ENCODE measurements at places on chromosomes 1 and 21. TPM values are rescaled to one million over a fixed set of nuclear protein-coding genes. Genes with fewer than 3 reads are reported as not detected.

GRCh38 chr1:112937070-112937469 lies 18.9 kb downstream of the SLC16A1 start:
- H3K4me1 ChIP-seq: peaks cover 58% of the 10 kb centered on the region
- H3K27me3 ChIP-seq: no peaks in the 10 kb centered on the region
- no peaks in the 10 kb centered on the region for H3K36me3 ChIP-seq
- peak overlapping the region; percentile 27 for H3K27ac ChIP-seq
- H3K4me3 ChIP-seq: no peak overlapping the region
- no peak for DNase-seq

DNA sequence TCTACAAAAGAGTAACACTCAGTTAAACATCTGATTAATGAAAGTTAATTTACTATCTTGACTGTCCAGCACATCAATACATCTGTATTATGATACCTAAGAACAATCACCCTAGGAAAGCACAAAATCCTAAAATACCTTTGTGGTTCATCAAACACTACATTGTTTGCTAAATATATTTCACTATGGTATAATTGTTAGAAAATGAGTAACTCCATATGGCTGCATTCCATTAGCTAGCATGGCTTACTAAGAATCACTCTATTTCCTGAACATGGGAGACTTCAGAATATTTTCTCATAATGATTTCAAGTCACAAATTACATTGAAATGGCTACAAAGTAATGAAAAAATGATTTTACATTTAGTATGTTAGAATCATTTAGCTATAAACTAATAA lies 12.5 kb downstream of the TRMT1L start:
- no peak overlapping the region for H3K27ac ChIP-seq
- no peaks in the 10 kb centered on the region for H3K4me1 ChIP-seq
- no peak for DNase-seq
- H3K4me3 ChIP-seq: no peak overlapping the region

DNA sequence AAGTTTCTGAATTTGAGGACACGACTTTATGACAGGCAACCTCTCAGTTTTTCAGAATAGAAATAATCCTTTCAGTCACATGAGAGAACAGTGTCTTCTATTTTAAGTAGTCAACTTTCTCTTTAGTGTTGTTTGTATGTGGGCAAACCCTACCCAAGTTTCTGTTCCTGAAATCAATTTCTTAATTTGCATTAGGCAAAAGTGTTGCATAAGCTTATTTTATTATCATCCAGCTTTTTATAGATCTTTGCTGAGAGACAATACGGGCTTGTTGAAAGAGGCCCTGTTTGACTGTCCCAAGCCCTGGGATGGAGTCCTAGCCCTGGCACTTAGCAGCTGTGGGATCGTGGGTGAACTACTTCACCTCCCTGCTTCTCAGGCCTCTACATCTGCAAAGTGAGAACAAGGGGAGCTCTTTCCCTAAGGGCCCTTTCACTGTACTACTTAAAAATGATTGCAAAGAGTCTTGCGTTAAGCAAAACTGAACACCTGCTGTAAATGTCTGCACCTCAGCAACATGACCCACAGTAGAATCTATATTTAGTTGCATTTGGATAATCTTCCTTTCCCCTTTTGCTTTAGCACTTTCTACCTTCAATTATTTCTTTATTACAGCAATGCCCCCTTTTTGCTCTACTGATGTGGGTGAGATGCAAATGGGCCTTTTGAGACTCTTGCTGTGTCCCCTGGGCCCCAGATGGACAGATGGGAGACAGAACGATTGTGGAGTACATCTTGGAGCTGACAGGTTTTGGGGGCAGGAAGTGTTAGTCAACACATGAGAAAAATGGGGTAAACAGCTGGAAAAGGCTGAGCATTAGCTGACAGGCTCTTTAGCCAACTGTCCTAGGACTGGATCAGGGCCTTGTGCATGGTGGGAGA lies 41.0 kb upstream of the SCAF4 start:
- H3K36me3 ChIP-seq: no peaks in the 10 kb centered on the region
- no peaks in the 10 kb centered on the region for H3K27me3 ChIP-seq
- DNase-seq: no peak
- H3K4me1 ChIP-seq: peaks cover 6% of the 10 kb centered on the region
- H3K27ac ChIP-seq: no peak overlapping the region
- H3K4me3 ChIP-seq: no peak overlapping the region

DNA sequence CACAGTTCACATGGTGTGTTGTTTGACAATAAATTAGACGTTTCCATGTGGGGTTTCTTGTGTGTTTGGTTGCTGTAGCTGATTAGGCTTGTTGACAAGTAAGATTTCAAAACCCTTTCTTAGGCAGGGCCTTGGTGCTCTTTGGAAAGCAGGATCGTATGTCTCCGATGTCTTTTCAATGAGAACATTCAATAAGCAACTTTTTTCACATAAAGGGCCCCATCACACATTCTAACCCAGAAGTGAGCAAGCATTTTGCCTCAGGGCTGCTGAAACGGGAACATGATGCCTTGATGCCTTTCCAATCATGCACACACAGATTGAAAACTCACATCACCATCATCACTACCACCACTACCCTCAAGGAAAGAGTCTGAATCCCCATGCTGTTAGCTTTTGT lies 33.1 kb downstream of the LPAR3 start:
- peaks cover 21% of the 10 kb centered on the region for H3K4me1 ChIP-seq
- H3K4me3 ChIP-seq: no peak overlapping the region
- H3K27ac ChIP-seq: no peak overlapping the region

The RGSL1 gene
- not detected for total RNA-seq

DNA sequence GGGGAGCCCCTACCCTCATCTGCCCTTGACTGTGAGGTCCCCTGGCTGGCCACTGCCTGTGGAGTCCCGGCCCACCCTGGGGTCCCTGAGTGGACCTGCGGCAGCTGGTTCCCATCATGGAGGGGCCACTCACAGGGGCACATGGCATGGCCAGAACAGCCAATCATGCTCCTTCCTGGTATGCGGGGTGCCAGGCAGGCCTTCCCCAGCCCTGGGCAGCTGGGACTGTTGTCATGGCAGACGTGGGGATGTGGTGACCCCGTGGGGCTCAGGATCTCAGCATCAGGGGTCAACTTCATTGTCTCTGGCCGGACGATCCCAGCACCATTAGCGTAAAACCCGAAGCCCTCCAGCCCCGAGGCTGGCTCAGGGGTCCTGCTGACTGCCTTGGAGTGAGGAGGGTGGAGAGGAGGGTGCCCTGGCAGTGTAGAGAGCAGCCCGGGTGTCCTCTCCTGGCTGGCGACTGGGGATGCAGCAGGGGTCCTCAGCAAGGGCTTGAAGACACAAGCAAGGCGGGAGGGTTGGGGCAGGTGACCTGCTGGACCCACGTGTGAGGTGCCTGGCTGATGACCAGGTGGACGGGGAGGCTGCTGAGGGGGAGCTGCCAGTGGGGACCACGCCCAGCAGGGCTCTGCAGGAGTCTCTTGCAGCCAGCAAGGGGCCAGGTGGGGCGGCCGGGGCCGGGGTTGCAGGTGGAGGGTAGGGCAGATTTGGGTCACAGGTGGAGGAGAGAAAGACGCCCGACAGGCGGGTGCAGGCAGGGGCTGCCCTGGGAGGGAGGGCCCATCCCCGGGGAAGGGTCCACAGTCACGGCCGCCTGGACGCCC lies 45.1 kb downstream of the TRIM11 start:
- peaks cover 36% of the 10 kb centered on the region for H3K4me1 ChIP-seq
- peak overlapping the region; percentile 78 for H3K27ac ChIP-seq
- no peak overlapping the region for H3K4me3 ChIP-seq
- peaks cover 5% of the 10 kb centered on the region for H3K27me3 ChIP-seq
- H3K36me3 ChIP-seq: peaks cover 7% of the 10 kb centered on the region

DNA sequence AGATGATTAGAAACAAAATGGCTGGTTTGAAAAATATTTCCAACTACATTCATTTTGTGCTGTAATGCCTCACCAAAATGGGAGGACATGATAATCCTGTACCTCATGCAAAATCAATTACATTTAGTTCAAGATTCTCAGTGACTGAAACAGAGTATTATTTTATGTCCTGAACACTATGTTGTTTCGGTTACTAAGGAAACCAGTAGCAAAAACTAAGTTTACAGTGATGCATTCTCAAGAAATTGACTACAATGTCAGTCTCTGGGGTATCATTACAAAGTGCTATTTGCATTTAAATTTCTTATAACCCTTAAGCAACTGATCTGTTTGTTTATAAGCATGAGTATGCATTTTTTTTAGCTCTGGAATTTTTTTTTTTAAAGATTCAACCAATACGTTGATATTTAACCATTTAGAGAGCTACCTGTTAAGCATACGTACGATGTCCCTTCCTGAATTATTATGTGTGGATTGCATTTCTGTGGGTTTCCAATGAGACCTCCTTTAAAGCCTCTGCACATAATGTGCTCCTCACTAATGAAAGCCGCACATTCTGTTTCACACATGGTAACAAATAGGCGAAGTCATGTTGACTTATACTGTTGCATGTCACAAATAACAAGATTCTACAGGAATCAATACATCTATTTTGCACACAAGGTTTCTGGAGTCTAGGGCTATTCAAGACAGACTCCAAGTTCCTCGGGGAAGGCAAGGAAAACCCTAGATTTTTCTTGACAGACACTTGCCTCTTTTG lies 1035.7 kb downstream of the ADGRL2 start:
- H3K27me3 ChIP-seq: no peaks in the 10 kb centered on the region
- no peak overlapping the region for H3K4me3 ChIP-seq
- peaks cover 6% of the 10 kb centered on the region for H3K4me1 ChIP-seq
- no peaks in the 10 kb centered on the region for H3K36me3 ChIP-seq
- no peak for DNase-seq
- no peak overlapping the region for H3K27ac ChIP-seq

The TNFRSF18 gene
- total RNA-seq: not detected

- H3K27me3 ChIP-seq: peaks cover 15% of the 10 kb centered on the region
- no peak overlapping the region for H3K27ac ChIP-seq
- DNase-seq: no peak
- H3K36me3 ChIP-seq: no peaks in the 10 kb centered on the region
Measured at GRCh38 chr1:40310983-40311642, 6.0 kb downstream of the COL9A2 start.

DNA sequence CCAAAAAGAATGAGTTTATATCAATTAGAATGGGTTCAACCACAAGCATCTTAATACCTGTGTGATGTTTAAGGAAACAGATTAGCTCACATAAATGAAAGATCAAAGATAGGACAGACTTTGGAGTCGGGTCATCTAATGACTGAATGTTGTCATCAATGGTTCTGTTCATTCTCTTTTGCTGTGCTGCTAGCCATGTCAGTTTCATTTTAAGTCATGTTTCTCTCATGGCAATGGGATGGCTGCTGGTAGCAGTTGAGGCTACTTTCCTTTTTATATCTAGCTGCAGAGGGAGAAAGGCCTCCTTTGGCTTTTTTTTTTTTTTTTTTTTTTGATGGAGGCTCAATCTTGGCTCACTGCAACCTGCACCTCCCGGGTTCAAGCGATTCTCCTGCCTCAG lies 86.9 kb upstream of the SPAG17 start:
- no peak overlapping the region for H3K4me3 ChIP-seq
- no peaks in the 10 kb centered on the region for H3K4me1 ChIP-seq
- no peak for DNase-seq

- H3K4me3 ChIP-seq: no peak overlapping the region
- H3K27me3 ChIP-seq: no peaks in the 10 kb centered on the region
- no peaks in the 10 kb centered on the region for H3K36me3 ChIP-seq
- no peak overlapping the region for H3K27ac ChIP-seq
Measured at GRCh38 chr1:168362991-168363390, 82.3 kb downstream of the TBX19 start.

GRCh38 chr1:32813941-32814739 lies 3.0 kb downstream of the YARS1 start:
- H3K27me3 ChIP-seq: no peaks in the 10 kb centered on the region
- DNase-seq: no peak
- peaks cover 17% of the 10 kb centered on the region for H3K36me3 ChIP-seq
- H3K27ac ChIP-seq: no peak overlapping the region

DNA sequence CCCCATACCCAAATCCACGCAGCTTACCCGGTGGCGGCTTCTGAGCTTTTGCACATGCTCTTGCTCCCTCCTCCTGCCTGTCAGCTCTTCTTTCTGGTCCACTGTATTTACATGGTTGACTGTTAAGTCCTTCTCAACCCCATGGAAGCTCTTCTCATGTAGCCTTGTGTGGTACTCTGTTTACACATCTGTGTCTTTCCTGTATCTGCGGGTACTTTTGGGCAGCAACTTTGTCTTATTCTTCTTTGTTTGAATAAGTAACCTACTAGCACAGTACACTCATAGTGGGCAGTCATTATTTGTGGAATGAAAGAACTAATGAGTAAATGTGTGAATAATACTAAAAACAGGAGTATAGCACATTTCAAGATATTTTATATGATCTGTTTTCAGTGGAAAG lies 88.5 kb upstream of the GPR88 start:
- H3K4me1 ChIP-seq: peaks cover under 1% of the 10 kb centered on the region
- no peaks in the 10 kb centered on the region for H3K27me3 ChIP-seq
- H3K4me3 ChIP-seq: no peak overlapping the region

GRCh38 chr1:54604572-54605370 lies 18.6 kb downstream of the FAM151A start:
- no peaks in the 10 kb centered on the region for H3K27me3 ChIP-seq
- H3K27ac ChIP-seq: no peak overlapping the region
- peaks cover 58% of the 10 kb centered on the region for H3K36me3 ChIP-seq
- no peak overlapping the region for H3K4me3 ChIP-seq

The CD244 gene
- total RNA-seq: 0.14 TPM

DNA sequence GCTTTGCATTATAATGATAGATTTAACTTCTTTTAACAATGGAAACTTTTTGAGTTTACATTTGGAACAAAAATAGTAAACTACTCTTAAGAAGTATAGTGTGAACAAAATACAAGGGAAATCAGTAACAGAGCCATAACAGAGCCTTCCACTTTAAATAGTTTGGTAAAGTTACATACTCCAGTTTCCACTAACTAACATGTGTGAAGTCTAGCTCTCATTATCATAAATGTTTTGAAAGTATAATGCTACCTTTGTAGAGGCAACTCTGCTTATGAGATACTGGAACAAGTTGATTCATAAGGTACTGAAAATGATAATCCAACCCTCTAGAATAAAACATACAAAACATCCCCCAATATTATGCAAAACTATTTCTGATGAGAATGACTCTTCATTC lies 1155.1 kb upstream of the ADGRL2 start:
- H3K4me1 ChIP-seq: no peaks in the 10 kb centered on the region
- no peak for DNase-seq
- no peak overlapping the region for H3K4me3 ChIP-seq
- no peak overlapping the region for H3K27ac ChIP-seq
- no peaks in the 10 kb centered on the region for H3K27me3 ChIP-seq

- no peaks in the 10 kb centered on the region for H3K27me3 ChIP-seq
- H3K27ac ChIP-seq: no peak overlapping the region
- H3K4me1 ChIP-seq: peaks cover 41% of the 10 kb centered on the region
- no peaks in the 10 kb centered on the region for H3K36me3 ChIP-seq
- no peak for DNase-seq
Measured at GRCh38 chr1:205668951-205669340, 11.4 kb downstream of the SLC45A3 start.

GRCh38 chr1:25909040-25909439 lies 2.8 kb upstream of the STMN1 start:
- DNase-seq: no peak
- no peak overlapping the region for H3K4me3 ChIP-seq
- H3K27ac ChIP-seq: no peak overlapping the region
- H3K4me1 ChIP-seq: peaks cover 40% of the 10 kb centered on the region

GRCh38 chr1:173527151-173527826 lies 50.2 kb downstream of the PRDX6 start:
- no peak for DNase-seq
- H3K27me3 ChIP-seq: no peaks in the 10 kb centered on the region
- H3K4me3 ChIP-seq: no peak overlapping the region
- H3K36me3 ChIP-seq: no peaks in the 10 kb centered on the region

The ZNF672 gene
- 43.1 TPM for total RNA-seq

The KRTAP19-3 gene
- not detected for total RNA-seq

The TRIM67 gene
- 0.08 TPM for total RNA-seq
